ENCODE measurements at places on chromosomes 6 and 20.

GRCh38 chr6:100188754-100189153 lies 194.7 kb upstream of the MCHR2 start:
- no peak for DNase-seq

GRCh38 chr6:156779206-156780094 lies 2.3 kb downstream of the ARID1B start:
- peak; percentile 83 for DNase-seq

- peak; percentile 80 for DNase-seq
Measured at GRCh38 chr20:33209789-33210188, 7.4 kb upstream of the BPIFA3 start.

- no peak for DNase-seq
Measured at GRCh38 chr20:53055367-53056067, 83.4 kb downstream of the TSHZ2 start.

GRCh38 chr6:53731866-53732636 lies 62.8 kb upstream of the LRRC1 start:
- DNase-seq, result no peak

DNA sequence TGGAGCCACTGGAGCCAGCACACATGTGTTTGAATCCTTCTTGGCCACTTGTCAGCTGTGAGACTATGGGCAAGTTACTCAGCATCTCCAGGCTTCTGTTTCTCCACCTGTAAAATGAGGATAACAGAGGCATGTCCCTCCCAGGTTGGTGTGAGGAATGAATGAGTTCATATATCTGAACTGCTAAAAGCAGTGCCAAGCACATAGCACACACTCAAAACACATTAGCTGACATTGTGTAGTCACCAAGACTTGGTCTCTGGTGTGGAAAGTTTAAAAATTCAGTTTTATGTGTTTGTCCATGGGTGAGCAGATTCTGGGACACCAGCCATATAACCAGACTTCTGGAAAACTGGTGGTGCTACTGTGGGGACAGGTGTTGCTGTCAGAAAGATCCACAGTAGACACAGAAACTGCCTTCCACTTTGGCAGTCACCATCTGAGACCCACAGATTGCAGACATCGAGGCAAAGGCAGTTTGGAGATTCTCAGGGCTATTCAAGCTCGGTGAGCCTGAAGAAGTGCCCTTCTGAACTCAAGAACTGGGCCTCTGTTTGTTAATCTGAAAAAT lies 115.8 kb downstream of the MRPL14 start:
- no peak for DNase-seq

GRCh38 chr6:40411881-40412280 lies 175.3 kb downstream of the LRFN2 start:
- no peak for DNase-seq

DNA sequence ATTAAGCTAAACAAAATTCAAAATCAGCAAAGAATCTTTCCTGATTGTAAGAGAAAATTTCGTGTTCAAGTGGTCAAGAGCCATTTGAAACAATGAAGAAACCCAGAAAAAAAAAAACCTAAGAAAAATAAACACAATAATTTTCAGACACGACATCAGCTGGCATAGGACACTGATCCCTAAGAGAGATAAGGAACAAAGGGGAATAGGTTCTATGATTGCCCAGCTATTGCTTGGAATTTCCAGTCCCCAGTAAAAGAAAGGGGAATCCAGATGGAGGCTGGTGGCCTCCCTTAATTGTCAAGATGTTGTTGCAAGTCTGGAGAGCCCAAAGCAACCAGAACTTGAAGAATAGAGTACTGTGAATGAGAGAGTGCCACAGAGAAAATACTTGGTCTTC lies 48.5 kb downstream of the COL12A1 start:
- DNase-seq, result no peak

GRCh38 chr6:98516206-98516605 lies 318.2 kb upstream of the POU3F2 start:
- no peak for DNase-seq

DNA sequence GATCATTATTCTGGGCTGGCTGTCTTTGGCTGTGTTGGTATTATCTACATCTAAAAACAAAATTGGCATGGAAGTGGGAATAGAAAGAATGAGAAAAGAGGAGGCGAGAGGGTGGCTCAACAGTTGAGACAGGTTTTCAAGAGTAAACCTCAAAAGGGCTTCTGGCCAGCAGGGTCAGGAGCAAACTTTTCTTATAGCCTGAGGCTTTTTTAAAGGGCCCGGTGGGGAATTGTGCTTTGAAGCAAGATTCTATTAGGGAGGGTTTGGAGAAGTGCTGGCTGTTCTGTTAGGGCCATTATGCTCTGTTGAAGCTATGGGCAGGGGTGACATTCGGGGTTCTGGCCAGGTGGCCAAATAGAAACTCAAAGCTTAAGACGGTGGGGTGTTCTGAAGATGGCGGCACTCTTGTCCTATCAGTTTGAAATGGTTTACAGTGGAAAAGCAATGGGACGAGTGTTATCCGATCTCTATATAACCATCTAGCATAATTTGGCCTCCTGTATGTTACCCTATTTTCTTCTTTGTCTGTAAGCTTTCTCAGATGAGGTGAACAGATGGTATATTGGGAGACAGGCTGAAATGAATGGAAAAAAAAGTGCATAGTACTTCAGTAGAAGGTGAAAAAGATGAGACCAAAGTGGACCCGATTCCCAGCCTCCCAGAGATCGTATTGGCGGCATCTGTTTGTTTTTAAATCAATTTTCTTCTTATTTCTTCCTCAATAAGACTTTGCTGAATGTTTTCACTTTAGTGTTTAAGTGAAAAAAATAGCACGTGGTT lies 132.1 kb upstream of the CNR1 start:
- DNase-seq, result no peak

DNA sequence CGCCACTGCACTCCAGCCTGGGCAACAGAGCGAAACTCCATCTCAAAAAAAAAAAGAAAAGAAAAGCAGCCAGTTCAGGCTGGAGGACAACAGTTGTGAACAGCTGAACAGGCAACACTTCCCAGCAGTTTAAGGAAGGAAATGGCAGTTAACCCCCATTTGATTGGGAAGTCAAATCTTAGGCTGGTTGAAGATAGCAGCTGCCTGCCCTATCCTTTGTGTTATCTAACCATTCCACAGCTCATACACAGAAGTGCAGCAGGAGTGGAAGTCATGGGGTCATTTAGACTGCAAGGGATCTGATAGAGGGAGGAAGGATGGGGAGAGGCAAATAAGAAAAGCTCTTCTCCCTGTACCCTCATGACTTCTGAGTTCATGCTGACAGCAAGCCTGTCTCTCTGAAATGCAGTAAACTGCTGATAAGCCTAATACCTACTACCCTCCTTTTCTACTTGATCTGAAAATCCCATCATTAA lies 35.3 kb downstream of the KCTD20 start:
- DNase-seq, result peak; percentile 90

DNA sequence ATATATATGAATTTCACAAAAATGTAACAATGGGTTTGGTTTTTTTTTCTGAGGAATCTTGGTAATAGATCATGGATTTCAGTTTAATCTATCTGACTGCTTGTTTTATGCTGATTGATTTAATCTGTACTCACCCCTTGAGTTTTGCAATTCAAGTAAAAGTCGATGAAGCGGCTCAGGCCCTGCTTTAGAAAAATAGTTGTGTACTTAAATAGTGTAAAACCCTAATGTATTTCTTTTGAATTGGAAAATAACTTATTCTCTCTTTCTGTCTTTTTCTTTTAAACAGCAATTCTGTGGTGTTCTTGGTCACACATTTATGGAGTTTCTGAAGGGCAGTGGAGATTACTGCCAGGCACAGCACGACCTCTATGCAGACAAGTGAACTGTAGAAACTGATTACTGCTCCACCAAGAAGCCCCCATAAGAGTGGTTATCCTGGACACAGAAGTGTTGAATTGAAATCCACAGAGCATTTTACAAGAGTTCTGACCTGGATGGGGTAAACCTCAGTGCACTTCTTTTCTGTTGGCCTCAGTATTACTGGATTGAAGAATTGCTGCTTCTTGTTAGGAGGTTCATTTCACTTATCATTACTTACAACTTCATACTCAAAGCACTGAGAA lies 4.0 kb downstream of the LOC128125822 start:
- no peak for DNase-seq

All from OCI-M1 (cell line).